DND-41 (cell line): ENCODE measurements at places on chromosomes 3 and 15.

DNA sequence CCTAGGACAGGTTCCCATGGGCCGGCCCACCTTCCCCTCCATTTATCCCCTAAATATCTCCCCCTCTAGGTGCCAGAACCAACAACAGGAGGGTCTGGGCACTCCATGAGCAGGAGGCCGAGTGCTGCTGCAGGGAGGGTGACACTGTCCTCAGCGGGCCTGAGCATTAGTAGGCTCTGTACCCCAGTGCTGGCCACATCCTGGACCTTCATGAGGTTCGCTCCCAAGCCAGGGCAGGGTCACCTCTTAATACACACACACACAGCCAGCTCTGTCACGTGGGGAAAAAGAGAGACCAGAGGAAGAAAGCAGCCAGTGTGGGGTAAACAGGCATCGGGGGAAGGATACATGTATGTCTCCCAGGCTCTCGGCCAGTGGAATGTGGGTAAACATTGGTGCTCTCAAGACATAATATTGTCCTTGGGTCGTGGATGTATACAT, 27.9 kb upstream of the SEMA3F start:
- no peak for DNase-seq
- no peaks in the 10 kb centered on the region for H3K27me3 ChIP-seq
- no peaks in the 10 kb centered on the region for H3K4me1 ChIP-seq
- H3K4me3 ChIP-seq: no peak overlapping the region
- no peak overlapping the region for H3K27ac ChIP-seq
- H3K36me3 ChIP-seq: 0 out of 2 replicates have a peak, but pooled peaks cover under 1% of the 10 kb centered on the region

GRCh38 chr3:188446766-188447165, 292.8 kb downstream of the LPP start:
- peak overlapping the region; percentile 78 for H3K27ac ChIP-seq
- peak; percentile 69 for DNase-seq
- H3K4me3 ChIP-seq: no peak overlapping the region
- peaks cover 21% of the 10 kb centered on the region for H3K4me1 ChIP-seq

DNA sequence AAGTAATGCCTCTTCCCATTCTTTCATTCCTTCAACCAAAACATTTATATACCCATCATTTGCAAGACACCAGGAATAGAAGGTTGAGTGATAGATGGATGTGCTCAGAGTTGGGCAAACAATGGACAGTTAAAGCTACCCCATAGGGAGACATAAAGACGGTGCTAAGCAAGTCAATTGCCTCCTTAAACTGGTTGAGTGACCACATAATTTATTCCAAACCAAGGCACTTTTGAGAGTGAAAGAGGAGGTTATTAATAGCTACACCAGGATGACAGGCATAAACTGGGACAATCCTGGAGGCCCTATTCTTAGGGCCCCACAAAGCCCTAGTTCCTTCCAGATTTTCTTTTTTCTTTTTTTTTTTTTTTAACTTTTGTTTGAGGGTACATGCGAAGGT, 21.4 kb upstream of the DYNC1LI1 start:
- H3K4me1 ChIP-seq: no peaks in the 10 kb centered on the region
- no peak overlapping the region for H3K27ac ChIP-seq
- H3K27me3 ChIP-seq: no peaks in the 10 kb centered on the region
- DNase-seq: no peak

DNA sequence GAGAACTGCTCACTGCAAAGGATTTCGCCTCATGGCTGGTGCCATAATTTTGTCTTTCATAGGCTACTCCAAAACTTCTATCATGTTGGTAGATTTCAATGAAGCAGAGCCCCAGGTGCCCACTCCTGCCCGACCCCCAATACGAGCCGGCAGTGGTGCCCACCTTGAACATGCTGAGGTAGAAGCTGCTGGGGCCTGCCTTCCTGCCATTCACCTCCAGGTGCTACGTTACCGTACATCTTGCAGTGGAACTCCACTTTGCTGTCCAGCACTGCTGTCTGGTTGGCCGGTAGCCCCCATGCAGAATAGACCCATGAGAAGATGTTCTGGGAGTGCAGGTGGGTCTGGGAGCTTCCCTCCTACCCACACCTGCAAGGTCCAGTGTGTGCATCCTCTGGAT, 502.8 kb upstream of the TBL1XR1 start:
- no peak for DNase-seq
- H3K27me3 ChIP-seq: no peaks in the 10 kb centered on the region
- H3K4me3 ChIP-seq: no peak overlapping the region
- H3K4me1 ChIP-seq: peaks cover 13% of the 10 kb centered on the region
- no peak overlapping the region for H3K27ac ChIP-seq

DNA sequence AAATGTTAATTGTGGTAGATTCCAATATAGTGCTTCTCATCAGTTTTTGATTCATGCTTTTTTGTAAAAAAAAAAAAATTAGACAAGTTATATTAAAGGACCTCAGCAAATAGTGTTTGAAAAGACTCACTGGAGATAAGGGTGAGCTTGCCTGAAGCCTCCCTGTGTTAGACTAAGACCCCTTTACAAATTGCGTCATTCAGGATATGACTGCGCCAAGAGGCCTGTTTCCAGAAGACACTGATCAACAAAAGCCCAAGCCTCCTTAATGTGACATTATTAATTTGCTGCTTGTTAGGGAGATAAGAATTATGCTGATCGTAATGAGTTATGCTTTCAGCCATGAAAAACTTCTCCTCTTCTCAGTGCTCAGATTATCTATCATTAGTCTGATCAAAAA, 13.0 kb upstream of the DNAJC13 start:
- no peaks in the 10 kb centered on the region for H3K4me1 ChIP-seq
- no peaks in the 10 kb centered on the region for H3K36me3 ChIP-seq
- H3K4me3 ChIP-seq: no peak overlapping the region
- DNase-seq: no peak

GRCh38 chr3:196081002-196081833, 672 bp downstream of the TFRC start:
- H3K27me3 ChIP-seq: no peaks in the 10 kb centered on the region
- H3K27ac ChIP-seq: peak overlapping the region; percentile 99
- peaks cover 44% of the 10 kb centered on the region for H3K4me1 ChIP-seq

DNA sequence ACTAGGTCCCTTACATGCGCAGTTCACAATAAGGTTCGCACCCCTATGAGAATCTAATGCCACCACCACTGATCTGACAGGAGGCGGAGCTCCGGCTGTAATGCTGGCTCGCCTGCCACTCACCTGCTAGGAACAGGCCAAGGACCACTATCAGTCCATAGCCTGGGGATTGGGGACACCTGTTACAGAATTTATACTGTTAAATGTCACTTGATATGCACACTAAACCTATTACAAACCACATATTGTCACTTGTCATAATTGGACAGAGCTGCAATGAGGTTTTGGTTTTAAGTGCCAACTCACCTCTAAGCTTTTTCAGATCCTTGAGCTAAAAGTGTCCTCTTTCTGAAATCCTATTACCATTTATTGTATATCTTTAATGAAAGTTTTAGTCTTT, 507.9 kb upstream of the TPRG1 start:
- no peaks in the 10 kb centered on the region for H3K27me3 ChIP-seq
- no peak overlapping the region for H3K4me3 ChIP-seq
- no peaks in the 10 kb centered on the region for H3K4me1 ChIP-seq

DNA sequence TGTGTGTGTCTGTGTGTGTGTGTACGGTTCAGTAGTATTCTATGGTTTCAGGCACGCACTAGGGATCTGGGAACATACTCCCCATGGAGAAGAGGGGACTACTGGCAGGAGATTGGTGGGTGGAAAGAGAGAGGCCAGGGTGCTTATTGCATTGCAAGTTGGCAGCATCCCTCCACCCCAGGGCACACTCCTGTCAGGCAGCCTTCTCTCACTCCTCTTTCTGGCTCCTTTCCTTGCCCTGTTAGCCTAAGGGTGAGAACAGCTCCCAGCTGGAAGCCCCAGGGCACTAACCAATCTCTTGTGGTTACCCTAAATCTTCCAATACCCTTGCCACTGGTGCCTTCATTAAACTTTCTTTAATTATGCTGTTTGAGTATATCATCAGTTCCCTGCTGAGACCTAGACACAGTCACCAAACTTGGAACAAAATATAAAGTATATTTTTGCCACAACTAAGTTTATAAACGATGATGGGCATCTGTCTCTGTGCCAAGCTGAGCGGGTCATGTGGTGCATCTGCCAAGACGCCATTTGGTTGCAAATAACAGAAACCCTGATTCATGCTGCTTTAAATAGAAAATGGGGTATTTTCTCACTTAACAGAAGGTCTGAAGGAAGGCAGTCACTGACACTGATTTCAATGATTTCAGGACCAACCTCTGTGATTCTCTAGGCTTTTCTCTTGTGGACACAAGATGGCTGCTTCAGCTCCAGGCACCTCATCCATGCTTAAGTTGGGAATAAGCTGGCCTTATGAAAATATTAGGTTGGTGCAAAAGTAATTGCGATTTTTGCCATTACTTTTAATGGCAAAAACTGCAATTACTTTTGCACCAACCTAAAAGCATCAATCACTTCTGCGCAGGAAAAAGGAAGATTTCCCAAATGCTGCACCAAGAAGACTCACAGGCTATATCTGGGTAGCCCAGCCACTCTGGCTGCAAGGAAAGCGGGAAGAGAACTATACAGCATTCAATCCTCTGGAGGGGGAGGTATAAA, 476.9 kb upstream of the PROK2 start:
- DNase-seq: no peak
- no peaks in the 10 kb centered on the region for H3K36me3 ChIP-seq
- no peak overlapping the region for H3K27ac ChIP-seq
- no peaks in the 10 kb centered on the region for H3K27me3 ChIP-seq

- no peak for DNase-seq
- no peaks in the 10 kb centered on the region for H3K27me3 ChIP-seq
- no peaks in the 10 kb centered on the region for H3K36me3 ChIP-seq
- no peak overlapping the region for H3K4me3 ChIP-seq
Observed at GRCh38 chr3:41418961-41419691, 219.8 kb downstream of the CTNNB1 start.

DNA sequence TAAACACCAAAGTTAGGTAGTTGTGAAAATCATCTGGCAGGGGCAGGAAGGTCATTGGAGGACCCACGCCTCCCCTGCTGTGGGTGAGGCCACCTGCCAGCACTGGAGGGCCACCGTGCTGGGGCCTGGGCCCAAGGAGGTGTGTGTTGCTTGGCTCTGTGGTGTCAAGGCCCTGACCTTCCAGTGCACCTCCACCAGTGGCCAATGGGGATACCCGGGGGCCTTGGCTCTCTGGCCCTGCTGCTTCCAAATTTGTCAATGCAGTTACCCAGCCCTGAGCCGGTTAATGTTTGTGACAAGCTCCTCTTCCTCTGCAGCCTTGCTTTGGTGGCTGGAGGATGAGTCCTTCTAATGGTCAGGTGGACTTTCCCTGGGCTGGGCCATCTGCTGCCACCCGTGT, 150.2 kb downstream of the KLF13 start:
- DNase-seq: no peak
- no peak overlapping the region for H3K4me3 ChIP-seq

DNA sequence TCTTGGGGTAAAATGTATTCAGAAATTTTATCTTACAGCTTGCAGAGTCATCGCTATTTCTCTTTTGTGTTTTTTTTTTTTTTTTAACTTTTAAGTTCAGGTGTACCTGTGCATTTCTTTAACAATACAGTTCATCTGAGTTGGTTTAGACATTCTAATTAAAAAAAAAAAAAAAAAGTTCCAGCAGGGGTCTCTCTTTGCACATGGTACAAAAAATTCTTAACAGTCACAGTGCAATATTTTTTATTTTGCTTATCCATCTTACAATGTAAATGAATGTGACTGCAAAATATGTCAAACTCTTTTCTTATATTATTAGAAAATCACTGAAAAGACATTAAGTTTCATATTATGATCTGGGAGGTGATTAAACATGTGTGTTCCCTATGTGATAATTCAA, 47.5 kb upstream of the SLC9A9 start:
- peaks cover 11% of the 10 kb centered on the region for H3K27me3 ChIP-seq
- H3K4me3 ChIP-seq: no peak overlapping the region
- no peak overlapping the region for H3K27ac ChIP-seq
- DNase-seq: no peak
- no peaks in the 10 kb centered on the region for H3K36me3 ChIP-seq
- no peaks in the 10 kb centered on the region for H3K4me1 ChIP-seq

DNA sequence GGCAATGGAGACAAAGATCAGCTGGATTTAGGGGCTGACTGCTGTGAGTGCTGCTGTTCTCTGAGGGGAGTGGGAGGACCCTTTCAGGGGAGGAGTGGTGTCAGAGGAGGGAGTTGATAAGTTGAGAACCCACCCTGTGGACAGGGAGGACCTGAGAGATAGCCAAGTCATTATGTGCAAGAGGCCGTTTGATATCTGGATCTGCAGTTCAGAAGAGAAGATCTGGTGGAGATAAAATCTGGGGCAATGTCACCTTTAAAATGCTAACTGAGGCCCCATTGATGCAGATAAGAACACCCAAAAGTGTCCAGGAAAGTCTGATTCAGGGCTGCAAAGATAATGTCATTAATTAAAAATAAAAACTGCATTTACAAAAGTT, 256.1 kb upstream of the HES1 start:
- no peak overlapping the region for H3K27ac ChIP-seq
- no peak for DNase-seq
- no peak overlapping the region for H3K4me3 ChIP-seq
- H3K4me1 ChIP-seq: no peaks in the 10 kb centered on the region

- H3K4me3 ChIP-seq: no peak overlapping the region
- no peak for DNase-seq
- H3K4me1 ChIP-seq: no peaks in the 10 kb centered on the region
- no peaks in the 10 kb centered on the region for H3K36me3 ChIP-seq
Observed at GRCh38 chr15:85274315-85275050, 105.9 kb upstream of the AKAP13 start.

GRCh38 chr15:69035205-69035917, 20.9 kb downstream of the NOX5 start:
- no peak overlapping the region for H3K4me3 ChIP-seq
- no peaks in the 10 kb centered on the region for H3K4me1 ChIP-seq
- H3K27me3 ChIP-seq: no peaks in the 10 kb centered on the region
- H3K36me3 ChIP-seq: no peaks in the 10 kb centered on the region
- no peak overlapping the region for H3K27ac ChIP-seq
- DNase-seq: no peak

DNA sequence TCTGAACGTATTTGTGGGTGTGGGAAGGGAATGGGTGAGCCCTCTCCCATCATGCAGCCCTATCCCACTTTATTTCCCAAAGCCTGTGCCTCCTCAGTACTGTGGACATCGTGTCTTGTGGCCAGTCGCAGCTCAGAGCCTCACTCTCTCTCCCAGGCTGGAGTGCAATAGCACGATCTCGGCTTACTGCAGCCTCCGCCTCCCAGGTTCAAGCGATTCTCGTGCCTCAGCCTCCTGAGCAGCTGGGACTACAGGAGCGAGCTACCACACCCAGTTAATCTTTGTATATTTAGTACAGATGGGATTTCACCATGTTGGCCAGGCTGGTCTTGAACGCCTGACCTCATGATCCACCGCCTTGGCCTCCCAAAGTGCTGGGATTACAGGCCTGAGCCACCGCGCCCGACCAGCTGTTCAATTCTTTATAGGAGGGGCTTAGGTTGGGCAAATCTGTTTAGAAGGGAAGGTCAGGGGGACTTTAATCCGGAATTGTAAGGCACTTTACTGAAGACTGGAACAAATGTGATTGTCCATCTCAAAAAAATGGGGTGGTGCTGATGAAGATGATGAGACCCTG, 42.7 kb upstream of the BDH1 start:
- H3K27me3 ChIP-seq: no peaks in the 10 kb centered on the region
- H3K4me3 ChIP-seq: no peak overlapping the region
- DNase-seq: no peak
- no peak overlapping the region for H3K27ac ChIP-seq
- no peaks in the 10 kb centered on the region for H3K36me3 ChIP-seq

GRCh38 chr3:158789592-158789991, 12.3 kb upstream of the MFSD1 start:
- no peaks in the 10 kb centered on the region for H3K27me3 ChIP-seq
- H3K4me3 ChIP-seq: no peak overlapping the region
- H3K36me3 ChIP-seq: no peaks in the 10 kb centered on the region
- H3K4me1 ChIP-seq: peaks cover 9% of the 10 kb centered on the region; the same call in 1 of the 2 replicates
- H3K27ac ChIP-seq: no peak overlapping the region
- DNase-seq: no peak
